ENCODE measurements at places on chromosomes 4 and X. TPM values are rescaled to one million over a fixed set of nuclear protein-coding genes. Genes with fewer than 3 reads are reported as not detected.

Gene MMRN1
- not detected for total RNA-seq

Gene PRDM5
- 6.3 TPM for total RNA-seq

Gene FTSJ1
- total RNA-seq = 119 TPM

Gene PRSS12
- total RNA-seq = 2.3 TPM

Gene SYTL4
- total RNA-seq = 7.1 TPM

Gene MND1
- total RNA-seq = 12.7 TPM

Gene STOX2
- total RNA-seq = 0.29 TPM

Gene PPP2R3B
- total RNA-seq = 6.3 TPM

Gene POU3F4
- total RNA-seq = not detected

Gene SPANXN4
- not detected for total RNA-seq

Gene S100P
- total RNA-seq = not detected

Gene GAB1
- total RNA-seq = 4.9 TPM

Gene KLF8
- 0.58 TPM for total RNA-seq

Gene VCX
- not detected for total RNA-seq

Gene DUX4
- not detected for total RNA-seq

Gene SH2D1A
- not detected for total RNA-seq

Gene FANCB
- 9.2 TPM for total RNA-seq

Gene RADX
- 1.2 TPM for total RNA-seq

Gene CXCL11
- total RNA-seq = not detected

Gene TMPRSS11B
- not detected for total RNA-seq

Gene PCSK1N
- 0.53 TPM for total RNA-seq

Gene ARHGAP6
- total RNA-seq = 2.5 TPM

Gene FATE1
- not detected for total RNA-seq

Gene SASH3
- not detected for total RNA-seq

Gene MAGEB1
- not detected for total RNA-seq

Gene KLB
- not detected for total RNA-seq

Gene KCND1
- total RNA-seq = 1.4 TPM

Gene RAB40AL
- not detected for total RNA-seq

Gene SOD3
- 1.4 TPM for total RNA-seq

Gene NUDT11
- total RNA-seq = 13.0 TPM

Gene ART3
- total RNA-seq = not detected

Gene H2BW2
- not detected for total RNA-seq

Gene SLC49A3
- total RNA-seq = 1.9 TPM

Gene EDA2R
- 16.1 TPM for total RNA-seq

Gene LRRC66
- 0.35 TPM for total RNA-seq

Gene TIGD4
- not detected for total RNA-seq

Gene AFP
- 1.2 TPM for total RNA-seq

Gene PALLD
- 51.3 TPM for total RNA-seq

Gene STPG2
- total RNA-seq = not detected
